ENCODE measurements at places on chromosomes 6 and 20. TPM values are rescaled to one million over a fixed set of nuclear protein-coding genes. Genes with fewer than 3 reads are reported as not detected.

Gene MUC22
- total RNA-seq, result not detected

Gene TREML4
- total RNA-seq, result not detected

Gene CYP39A1
- total RNA-seq, result 0.97 TPM

Gene NUS1
- 8.7 TPM for total RNA-seq

Gene FAM210B
- total RNA-seq, result 27.7 TPM

Gene ACAT2
- total RNA-seq, result 58.8 TPM

Gene BTNL2
- total RNA-seq, result not detected

Gene SLC17A2
- not detected for total RNA-seq

Gene HDGFL1
- total RNA-seq, result not detected

Gene TMEM200A
- total RNA-seq, result 0.19 TPM

Gene TFAP2B
- not detected for total RNA-seq

Gene WFDC12
- not detected for total RNA-seq

Data from bladder microvascular endothelial cell (primary cell).